ENCODE measurements at places on chromosomes 16 and 17. TPM values are rescaled to one million over a fixed set of nuclear protein-coding genes. Genes with fewer than 3 reads are reported as not detected.

TBC1D3H gene
- total RNA-seq: not detected

SHISA6 gene
- total RNA-seq: not detected

NACA2 gene
- total RNA-seq: not detected

TMEM92 gene
- not detected for total RNA-seq

- peak; percentile 43 for DNase-seq
- no peaks in the 10 kb centered on the region for H3K27me3 ChIP-seq
- H3K36me3 ChIP-seq: no peaks in the 10 kb centered on the region
- no peak overlapping the region for H3K4me3 ChIP-seq
- H3K27ac ChIP-seq: no peak overlapping the region
Measured at GRCh38 chr17:72359811-72360210, 239.0 kb downstream of the SOX9 start.

DNA sequence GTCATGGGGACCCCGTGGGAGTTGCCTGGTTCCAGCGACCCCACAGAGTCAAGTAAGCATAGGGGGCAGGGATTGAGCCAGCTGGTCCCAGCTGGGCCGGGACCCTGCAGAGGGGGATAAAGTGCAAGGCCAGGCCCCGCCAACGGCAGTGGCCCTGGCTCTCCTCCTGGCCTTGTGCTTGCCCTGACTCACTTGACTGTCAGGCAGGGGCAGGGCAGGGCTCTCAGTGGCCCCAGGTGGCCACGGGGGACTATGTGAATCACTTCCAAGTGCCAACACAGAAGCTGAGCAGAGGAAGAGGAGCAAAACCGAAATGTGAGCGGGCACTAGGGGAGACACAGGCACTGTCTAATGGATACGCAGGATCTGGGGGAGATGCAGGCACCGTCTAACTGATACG, 21.6 kb upstream of the NCBP3 start:
- H3K27ac ChIP-seq: no peak overlapping the region
- DNase-seq: no peak
- no peaks in the 10 kb centered on the region for H3K27me3 ChIP-seq
- no peak overlapping the region for H3K4me3 ChIP-seq

DNA sequence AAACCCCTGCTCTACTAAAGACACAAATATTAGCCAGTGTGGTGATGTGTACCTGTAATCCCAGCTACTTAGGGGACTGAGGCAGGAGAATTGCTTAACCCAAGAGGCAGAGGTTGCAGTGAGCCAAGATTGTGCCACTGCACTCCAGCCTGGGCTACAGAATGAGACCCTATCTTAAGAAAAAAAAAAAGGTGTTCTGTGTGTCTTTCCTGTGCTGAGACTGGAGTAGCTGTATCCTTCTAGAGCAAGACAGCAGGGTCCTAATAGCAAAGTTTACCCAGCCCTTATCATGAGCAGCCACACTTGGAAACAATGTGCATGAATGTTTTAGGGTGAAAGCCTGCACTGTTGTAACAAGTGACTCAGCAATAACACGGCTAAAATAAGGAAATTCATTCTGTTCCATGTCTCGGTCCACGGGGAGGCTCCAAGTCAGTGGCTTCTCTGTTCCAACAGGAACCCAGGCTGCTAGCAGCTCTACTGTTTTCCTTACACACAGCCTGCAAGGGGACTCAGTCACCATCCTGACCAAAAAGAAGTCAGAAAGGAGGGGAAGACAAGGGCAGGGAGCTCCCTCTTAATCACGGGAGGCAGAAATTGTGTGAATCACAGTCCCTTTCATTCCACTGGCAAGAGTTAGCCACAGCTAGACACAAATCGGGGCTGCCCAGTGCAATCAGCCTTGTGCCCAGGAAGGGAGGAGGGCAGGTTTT, 7.1 kb upstream of the SLC5A11 start:
- no peaks in the 10 kb centered on the region for H3K27me3 ChIP-seq
- peak overlapping the region; percentile 54 for H3K4me3 ChIP-seq
- peak overlapping the region; percentile 68 for H3K27ac ChIP-seq
- no peaks in the 10 kb centered on the region for H3K36me3 ChIP-seq
- peaks cover 22% of the 10 kb centered on the region for H3K4me1 ChIP-seq

DNA sequence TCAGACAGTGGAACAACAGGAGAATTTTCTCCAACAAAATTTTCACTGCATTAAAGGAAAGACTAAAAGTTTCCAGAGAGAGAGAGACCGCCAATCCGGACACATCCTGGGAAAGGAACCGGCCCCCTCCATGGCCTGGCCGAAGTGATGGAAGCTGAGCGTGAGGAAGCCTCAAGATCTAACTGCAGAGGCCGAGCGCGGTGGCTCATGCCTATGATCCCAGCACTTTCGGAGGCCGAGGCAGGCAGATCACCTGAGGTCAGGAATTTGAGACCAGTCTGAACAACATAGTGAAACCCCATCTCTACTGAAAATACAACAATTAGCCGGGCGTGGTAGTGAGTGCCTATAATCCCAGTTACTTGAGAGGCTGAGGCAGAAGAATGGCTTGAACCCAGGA, 3.9 kb downstream of the CTRB2 start:
- no peak overlapping the region for H3K27ac ChIP-seq
- no peak for DNase-seq
- H3K4me3 ChIP-seq: no peak overlapping the region
- no peaks in the 10 kb centered on the region for H3K36me3 ChIP-seq

GRCh38 chr16:86157616-86158247, 258.8 kb downstream of the IRF8 start:
- no peaks in the 10 kb centered on the region for H3K4me1 ChIP-seq
- H3K36me3 ChIP-seq: no peaks in the 10 kb centered on the region
- H3K27ac ChIP-seq: no peak overlapping the region
- peaks cover 54% of the 10 kb centered on the region for H3K27me3 ChIP-seq
- no peak for DNase-seq
- H3K4me3 ChIP-seq: no peak overlapping the region

DNA sequence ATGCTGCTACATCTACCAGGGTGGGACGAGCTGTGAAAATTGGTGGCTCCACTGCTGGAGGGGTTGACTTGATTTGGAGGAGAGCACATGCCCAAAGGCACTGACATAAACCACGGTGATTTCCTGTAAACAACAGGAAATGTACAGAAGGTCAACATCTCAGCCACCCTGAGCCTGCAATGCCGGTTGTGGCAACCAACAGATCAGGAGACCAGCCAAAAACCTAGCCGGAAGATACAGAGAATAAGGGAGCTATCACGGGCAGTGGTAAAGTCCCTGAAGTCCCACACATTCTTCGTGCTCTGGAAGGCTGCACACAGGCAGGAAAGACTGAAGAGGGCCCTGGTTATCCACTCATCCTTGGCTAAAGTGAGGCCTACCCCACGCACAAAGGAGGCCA, 56.2 kb downstream of the ADCY9 start:
- H3K27ac ChIP-seq: no peak overlapping the region
- H3K36me3 ChIP-seq: no peaks in the 10 kb centered on the region
- H3K4me3 ChIP-seq: no peak overlapping the region

DNA sequence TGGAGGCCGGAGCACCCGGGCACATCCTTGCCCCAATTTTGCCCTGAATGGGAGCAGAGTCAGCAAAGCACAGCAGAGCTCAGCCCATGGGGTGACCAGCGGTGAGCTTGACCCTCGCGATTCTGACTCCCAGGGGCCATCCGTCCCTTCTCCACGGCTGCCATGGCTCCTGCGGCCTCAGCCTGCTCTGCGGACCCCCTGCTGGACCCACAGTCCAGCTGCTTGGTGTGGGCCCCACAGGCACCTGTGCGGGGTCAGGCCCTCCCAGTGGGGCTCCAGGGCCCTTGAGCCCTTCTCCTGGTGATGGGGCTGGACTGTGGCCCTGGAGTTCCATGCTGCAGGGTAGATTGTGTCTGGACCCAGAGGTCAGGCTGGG, 144.2 kb downstream of the ENGASE start:
- no peaks in the 10 kb centered on the region for H3K4me1 ChIP-seq
- H3K4me3 ChIP-seq: no peak overlapping the region
- no peak overlapping the region for H3K27ac ChIP-seq
- no peaks in the 10 kb centered on the region for H3K36me3 ChIP-seq

DNA sequence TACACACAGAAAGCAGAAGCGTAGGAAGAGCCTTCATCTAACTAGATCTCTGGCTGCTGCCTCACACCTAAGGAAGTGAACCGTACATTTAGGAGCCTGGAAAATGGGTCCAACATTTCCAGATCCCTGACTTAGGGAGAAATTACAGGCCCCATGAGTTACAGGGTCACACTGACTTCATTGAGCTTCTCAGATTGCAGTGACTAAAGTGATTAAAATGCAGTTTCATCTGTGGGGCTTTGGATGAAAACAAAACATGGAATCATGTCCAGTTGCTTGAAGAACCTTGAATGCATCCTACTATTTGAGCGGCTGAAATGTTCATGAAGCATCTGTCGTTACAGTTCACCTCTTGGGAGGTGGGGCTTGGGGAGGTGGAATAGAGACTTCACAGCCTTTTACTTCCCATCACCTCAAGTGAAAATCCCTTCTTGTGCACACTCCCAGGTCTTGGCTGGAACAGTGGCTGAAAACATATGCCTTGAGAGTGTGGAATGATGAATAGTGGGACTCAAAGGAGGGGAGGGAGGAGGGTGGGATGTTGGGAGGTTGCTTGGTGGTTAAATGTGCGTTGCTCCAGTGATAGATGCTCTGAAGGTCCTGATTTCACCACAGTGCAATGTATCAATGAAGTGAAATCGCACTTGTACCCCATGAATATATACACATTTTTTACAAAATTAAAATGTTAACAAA, 19.7 kb downstream of the TEKT3 start:
- H3K27ac ChIP-seq: no peak overlapping the region
- peaks cover 7% of the 10 kb centered on the region for H3K4me1 ChIP-seq
- H3K4me3 ChIP-seq: no peak overlapping the region
- H3K36me3 ChIP-seq: no peaks in the 10 kb centered on the region
- peaks cover 9% of the 10 kb centered on the region for H3K27me3 ChIP-seq

- H3K36me3 ChIP-seq: peaks cover 38% of the 10 kb centered on the region
- H3K4me1 ChIP-seq: no peaks in the 10 kb centered on the region
- H3K27me3 ChIP-seq: no peaks in the 10 kb centered on the region
- H3K27ac ChIP-seq: no peak overlapping the region
Measured at GRCh38 chr16:27520982-27521673, 28.6 kb downstream of the GTF3C1 start.

- H3K36me3 ChIP-seq: no peaks in the 10 kb centered on the region
- H3K27ac ChIP-seq: no peak overlapping the region
- no peaks in the 10 kb centered on the region for H3K27me3 ChIP-seq
- H3K4me3 ChIP-seq: no peak overlapping the region
- H3K4me1 ChIP-seq: peaks cover 17% of the 10 kb centered on the region
- DNase-seq: peak; percentile 73
Measured at GRCh38 chr16:49649013-49649765, 206.7 kb downstream of the ZNF423 start.

DNA sequence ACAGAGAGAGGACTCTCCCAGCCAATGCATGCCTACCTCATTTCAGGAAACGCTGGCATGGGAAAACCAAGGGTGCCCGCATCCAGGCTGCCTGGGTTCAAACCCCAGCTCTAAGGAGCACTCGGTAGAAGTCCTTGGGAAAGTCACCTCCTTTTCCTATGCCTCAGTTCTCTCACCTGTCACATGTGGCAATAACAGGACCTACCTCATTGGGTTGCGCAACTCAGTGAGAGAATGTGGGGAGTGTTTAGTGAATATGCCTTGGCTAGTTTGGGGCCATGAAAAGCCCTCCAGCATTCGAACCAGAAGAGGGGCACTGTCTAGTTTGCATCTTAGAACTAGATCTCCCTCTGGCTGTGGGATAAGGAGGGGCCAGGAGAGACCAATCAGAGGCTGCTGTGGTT, 9.0 kb upstream of the NXPH3 start:
- no peaks in the 10 kb centered on the region for H3K27me3 ChIP-seq
- no peak for DNase-seq
- no peaks in the 10 kb centered on the region for H3K4me1 ChIP-seq
- H3K27ac ChIP-seq: no peak overlapping the region
- no peaks in the 10 kb centered on the region for H3K36me3 ChIP-seq

DNA sequence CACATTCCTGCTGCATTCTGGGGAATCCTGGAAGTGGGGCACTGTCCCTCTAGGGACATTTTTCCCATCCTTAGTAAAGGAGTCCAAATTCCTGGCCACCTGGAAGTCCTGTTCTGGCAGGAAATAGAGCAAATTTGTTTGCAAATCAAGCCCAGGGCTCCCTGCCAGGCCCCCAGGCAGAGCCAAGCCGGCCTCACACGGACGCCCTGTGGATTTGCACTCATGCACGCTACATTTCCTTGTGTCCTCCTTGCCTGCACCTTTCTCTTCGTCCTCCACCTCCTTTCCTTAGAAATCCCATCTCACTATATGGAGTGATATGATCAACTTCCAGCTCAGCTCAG, 7.0 kb upstream of the CALB2 start:
- DNase-seq: no peak
- no peaks in the 10 kb centered on the region for H3K36me3 ChIP-seq
- peaks cover 12% of the 10 kb centered on the region for H3K27me3 ChIP-seq
- H3K27ac ChIP-seq: no peak overlapping the region
- H3K4me1 ChIP-seq: no peaks in the 10 kb centered on the region
- no peak overlapping the region for H3K4me3 ChIP-seq

GRCh38 chr16:51321251-51321650, 170.2 kb upstream of the SALL1 start:
- no peak overlapping the region for H3K27ac ChIP-seq
- H3K27me3 ChIP-seq: no peaks in the 10 kb centered on the region
- no peaks in the 10 kb centered on the region for H3K36me3 ChIP-seq
- peak; percentile 38 for DNase-seq

- H3K27me3 ChIP-seq: peaks cover 36% of the 10 kb centered on the region
- peak; percentile 45 for DNase-seq
- no peak overlapping the region for H3K4me3 ChIP-seq
- H3K36me3 ChIP-seq: no peaks in the 10 kb centered on the region
Measured at GRCh38 chr17:4634976-4635375, 6.5 kb downstream of the ALOX15 start.

GRCh38 chr16:55171241-55171640, 152.8 kb upstream of the IRX6 start:
- no peak for DNase-seq
- H3K4me1 ChIP-seq: no peaks in the 10 kb centered on the region
- H3K4me3 ChIP-seq: no peak overlapping the region
- H3K36me3 ChIP-seq: no peaks in the 10 kb centered on the region
- no peak overlapping the region for H3K27ac ChIP-seq
- H3K27me3 ChIP-seq: no peaks in the 10 kb centered on the region

- H3K36me3 ChIP-seq: no peaks in the 10 kb centered on the region
- no peak overlapping the region for H3K4me3 ChIP-seq
- peaks cover 15% of the 10 kb centered on the region for H3K4me1 ChIP-seq
- H3K27ac ChIP-seq: no peak overlapping the region
- H3K27me3 ChIP-seq: no peaks in the 10 kb centered on the region
Measured at GRCh38 chr16:88703486-88704309, 2.5 kb downstream of the RNF166 start.

GRCh38 chr17:8935191-8935590, 30.3 kb downstream of the PIK3R5 start:
- no peak overlapping the region for H3K27ac ChIP-seq
- no peaks in the 10 kb centered on the region for H3K36me3 ChIP-seq
- peak; percentile 26 for DNase-seq
- H3K4me3 ChIP-seq: no peak overlapping the region
- H3K4me1 ChIP-seq: no peaks in the 10 kb centered on the region
